ENCODE measurements at places on chromosomes 2 and 18.

DNA sequence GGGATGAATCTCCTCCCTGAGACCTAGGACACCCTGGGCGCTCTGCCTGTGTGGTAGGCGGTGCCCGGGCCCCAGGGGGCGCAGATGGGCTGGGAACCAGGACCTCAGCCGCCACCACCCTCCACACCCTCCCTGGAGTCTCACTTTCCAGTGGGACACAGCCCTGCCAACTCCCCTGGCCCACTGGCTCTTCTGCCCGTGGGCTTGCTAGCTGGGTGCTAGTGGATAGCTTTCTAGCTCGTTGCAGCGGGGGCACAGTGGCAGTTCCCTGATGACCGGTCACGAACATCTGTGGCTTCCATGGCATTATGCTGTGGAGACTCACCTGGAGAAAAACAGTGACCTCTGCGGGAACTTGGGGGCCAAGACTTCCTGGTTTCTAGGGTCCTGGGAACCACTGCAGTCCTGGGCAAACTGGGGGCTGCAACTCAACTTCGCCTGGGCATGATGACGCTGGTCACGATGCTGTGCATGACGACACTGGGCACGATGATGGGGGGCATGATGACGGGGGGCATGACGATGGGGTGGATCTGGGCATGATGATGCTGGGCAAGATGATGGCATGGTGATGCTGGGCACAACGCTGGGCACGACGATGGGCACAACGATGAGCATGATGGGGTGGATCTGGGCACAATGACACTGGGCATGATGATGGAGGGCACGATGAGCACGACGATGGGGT is 31.0 kb upstream of the ALLC start:
- no peak for DNase-seq

DNA sequence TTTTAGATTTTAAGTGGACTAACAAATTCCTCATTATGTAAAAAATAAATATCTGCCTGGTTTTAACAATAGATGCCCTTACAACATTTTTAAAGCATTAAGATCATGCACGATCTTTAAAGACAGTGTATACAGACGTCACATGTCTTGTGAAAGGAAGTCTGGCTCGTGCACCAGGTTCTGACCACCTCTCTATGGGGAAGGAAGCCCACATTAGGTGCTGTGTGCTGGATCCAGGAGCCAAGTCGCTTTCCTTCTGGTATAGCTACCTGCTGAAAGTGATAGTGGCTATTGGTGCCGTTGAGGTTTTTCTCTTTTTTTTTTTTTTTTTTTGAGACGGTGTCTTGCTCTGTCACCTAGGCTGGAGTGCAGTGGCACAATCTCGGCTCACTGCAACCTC is 116.5 kb downstream of the NCK2 start:
- DNase-seq = no peak

DNA sequence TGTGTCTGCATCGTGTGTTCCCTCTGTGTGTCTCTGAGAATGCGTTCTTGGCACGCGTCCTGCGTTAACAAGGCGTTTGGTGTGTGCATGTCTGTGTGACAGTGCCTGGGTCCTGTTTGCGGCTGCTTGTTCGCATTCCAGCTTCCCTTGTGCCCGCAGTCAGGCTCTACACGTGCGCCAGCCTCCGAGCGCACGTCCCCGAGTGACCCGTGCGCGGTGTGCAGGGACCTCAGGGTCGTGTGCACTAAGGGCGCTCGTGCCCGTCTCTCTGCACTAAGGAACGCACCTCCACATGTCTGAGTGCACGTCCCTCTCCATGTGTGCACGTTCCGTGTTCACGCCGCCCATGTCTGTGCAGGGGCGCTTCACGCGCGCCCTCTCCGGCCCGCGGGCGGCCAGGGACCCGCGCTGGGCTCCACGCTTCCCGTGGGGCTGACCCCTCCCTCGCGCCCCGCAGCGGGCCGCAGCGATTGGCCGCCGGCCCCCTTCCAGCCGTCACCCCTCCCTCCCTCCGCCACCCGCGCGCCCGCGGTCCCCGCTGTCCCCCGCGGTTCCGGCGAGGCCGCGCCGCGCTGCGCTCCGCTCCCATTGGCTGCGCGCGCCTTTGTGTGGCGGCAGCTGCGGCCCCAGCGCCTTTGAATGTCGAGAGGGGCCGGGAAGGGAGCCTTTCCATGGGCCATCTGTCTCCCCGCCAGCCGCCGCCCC is 229.4 kb downstream of the HAUS1 start:
- DNase-seq = peak; percentile 43

GRCh38 chr2:195408196-195408595 is 248.8 kb upstream of the SLC39A10 start:
- no peak for DNase-seq

GRCh38 chr2:69578198-69578540 is 65.4 kb downstream of the AAK1 start:
- no peak for DNase-seq

DNA sequence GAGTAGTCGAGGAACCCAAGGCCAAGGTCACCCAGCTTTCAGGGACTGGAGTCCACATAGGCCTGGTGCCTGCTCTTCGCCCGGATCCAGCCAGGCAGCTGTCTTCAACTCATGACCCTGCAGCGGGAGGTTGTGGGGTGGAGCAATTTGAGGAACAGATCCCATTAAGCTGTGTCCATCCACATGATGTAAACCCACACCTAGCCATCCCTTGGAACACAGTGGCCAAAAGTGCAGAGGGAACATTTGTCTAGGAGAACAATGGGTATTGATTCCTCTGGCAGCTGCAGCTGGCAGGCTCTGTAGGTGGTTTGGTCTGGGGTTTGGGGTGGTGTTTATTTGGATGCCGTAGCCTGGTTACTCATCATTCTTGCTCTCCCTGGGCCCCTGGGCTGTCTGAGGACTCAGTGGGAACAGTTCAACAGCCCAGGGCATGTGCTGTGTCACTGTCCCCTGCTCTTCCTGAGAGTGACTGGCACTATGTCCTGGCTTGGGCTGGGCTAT is 99.4 kb downstream of the TFCP2L1 start:
- no peak for DNase-seq

GRCh38 chr2:168233726-168234406 is 13.5 kb downstream of the STK39 start:
- no peak for DNase-seq

GRCh38 chr2:27029051-27029450 is 3.7 kb upstream of the TMEM214 start:
- no peak for DNase-seq

- DNase-seq = no peak
These were observed 36.6 kb downstream of the CASP10 start for GRCh38 chr2:201219328-201220096.

GRCh38 chr2:123839326-123839725 is 185.8 kb upstream of the CNTNAP5 start:
- DNase-seq = no peak

GRCh38 chr2:48313036-48313877 is 216.7 kb upstream of the STON1 start:
- no peak for DNase-seq

DNA sequence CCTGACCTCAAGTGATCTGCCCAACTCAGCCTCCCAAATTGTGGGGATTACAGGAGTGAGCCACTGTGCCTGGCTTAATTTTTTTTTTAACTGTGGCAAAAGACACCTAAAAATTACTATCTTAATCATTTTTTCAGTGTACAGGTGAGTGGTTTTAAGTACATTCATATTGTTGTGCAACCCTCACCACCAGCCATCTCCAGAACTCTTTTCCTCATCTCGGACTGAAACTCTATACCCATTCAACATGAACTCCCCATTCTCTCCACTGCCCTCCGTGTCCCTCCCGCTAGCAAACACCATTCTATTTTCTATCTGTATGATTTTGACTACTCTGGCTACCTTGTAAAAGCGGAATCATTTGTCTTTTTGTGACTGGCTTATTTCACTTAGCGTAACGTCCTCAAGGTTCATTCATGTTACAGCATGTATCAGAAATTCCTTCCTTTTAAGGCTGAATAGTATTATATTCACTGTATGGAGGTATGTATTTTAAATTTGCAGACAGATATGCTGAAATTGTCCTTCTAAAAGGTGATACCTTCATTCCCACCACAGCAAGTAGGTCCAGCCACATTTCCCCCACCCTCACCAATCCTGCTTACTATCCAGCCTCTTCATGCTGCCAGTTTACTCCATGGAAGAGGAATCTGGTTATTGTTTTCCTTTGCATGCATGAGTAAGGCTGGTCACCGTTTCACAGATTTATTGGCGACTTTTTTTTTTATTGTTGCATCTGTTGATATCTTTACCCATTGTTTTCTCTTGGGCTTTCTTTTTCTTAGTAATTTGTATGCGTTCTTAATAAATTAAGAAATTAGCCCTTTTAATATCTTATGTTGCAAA is 40.6 kb upstream of the ANXA4 start:
- DNase-seq = no peak

- DNase-seq = no peak
These were observed 16.4 kb upstream of the FBLN7 start for GRCh38 chr2:112121682-112122254.

DNA sequence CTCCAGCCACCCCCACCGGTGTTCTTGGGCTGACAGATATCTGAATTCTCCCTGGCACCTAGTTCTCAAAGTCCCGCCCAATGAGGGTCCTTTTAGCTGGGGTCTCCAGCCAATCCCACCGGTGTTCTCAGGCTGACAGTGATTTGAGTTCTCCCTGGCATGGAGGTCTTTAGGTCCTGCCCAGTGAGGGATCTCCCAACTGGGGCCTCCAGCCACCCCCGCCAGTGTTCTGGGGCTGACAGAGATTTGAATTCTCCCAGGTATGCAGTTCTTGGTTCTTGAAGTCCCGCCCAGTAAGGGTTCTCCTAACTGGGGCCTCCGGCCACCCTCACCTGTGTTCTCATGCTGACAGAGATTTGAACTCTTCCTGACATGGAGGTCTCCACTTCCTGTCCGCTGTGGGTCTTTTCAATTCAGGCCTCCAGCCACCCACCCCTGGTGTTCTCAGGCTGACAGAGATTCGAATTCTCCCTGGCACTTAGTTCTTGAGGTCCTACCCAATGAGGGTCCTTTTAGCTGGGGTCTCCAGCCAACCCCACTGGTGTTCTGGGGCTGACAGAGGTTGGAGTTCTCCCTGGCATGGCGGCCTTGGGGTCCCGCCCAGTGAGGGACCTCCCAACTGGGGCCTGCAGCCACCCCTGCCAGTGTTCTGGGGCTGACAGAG is 154.6 kb downstream of the ANKRD36 start:
- DNase-seq = no peak

DNA sequence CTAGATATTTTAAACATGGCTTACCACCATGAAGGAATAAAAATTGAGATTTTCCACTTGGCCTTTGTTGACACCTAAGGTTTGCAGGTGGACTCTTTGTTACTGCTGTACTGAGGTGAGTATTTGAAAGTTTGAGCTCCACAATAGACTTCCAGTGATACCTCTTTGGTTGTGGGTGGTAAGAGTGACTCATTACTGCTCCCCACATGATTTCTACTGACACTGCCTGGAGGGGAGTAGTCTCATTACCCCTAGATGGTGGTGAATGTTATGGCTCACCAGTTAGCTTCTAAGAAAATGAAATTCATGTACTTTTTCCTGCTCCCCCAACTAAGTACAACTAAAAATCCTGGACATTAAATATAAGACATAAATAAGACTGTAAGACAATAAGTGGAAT is 1183.1 kb upstream of the TMEFF2 start:
- no peak for DNase-seq

DNA sequence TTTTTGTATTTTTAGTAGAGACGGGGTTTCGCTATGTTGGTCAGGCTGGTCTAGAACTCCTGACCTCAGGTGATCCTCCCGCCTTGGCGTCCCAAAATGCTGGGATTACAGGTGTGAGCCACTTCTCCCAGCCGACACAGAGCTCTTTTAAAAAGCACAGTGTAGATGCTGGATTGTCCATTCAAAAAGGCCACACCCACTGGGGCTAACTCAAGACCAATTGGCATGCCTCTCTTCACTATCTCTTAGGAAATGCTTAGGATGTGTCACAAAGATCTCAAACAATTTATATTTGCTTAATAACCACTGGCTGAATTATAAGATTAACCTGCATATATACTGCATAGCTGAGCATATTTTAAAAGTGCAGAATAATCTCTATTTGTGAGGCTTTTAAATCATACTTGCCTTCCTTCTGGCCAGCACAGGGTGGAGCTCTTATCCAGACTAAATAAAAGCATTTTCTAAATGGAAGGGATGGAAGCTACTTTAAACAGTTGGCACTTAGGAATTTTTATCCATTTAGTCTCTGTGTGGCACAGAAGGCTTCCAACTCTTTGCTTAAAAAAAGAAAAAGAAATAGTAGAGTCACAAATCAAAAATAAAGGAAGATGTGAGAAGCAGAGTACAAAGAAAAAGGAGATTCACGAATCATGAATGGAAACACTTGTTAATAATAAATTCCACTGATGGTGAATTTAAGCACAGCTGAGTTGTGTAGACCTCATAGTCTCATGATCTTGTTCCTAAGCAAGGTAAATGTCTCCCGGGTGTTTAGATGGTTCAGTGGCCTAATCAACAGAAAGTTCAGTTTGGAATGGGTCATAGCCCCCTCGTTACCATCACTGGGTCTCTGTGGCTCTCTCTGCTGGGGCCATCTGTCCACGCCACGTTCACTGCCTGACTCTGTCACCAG is 22.4 kb downstream of the CRYGD start:
- DNase-seq = peak; percentile 20

DNA sequence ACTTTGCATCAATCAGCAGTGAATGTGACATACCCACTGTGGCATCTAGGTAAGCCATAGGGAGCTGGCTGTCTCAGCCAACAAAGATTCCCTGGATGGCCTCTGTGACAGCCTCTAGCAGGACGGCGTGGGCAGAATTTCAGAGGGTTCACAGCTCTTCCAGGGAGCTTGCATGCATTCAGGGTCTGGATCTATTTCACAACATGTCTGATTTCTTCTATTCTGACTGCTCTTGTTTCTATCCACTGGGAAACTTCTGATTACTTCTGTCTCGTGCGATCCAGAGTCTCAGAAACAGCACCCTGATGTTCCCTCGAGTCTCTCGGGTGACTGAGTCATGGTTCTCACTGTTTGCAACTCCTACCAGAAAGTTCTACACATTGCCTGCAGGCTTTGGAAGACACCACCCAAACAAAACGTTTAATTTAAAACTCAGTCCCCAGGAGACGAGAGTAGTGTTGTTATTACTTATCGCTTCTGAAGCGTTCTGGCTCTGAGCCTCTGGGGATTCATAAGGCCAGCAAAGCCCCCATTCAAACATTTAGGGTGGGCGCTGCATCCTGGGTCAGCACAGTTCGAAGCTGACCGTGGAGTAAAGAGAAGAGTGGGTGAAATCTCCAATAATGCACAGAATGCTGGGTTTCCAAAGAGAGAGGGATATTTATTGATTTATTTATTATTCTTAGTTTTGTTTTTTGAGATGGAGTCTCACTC is 41.9 kb upstream of the ODC1 start:
- no peak for DNase-seq

DNA sequence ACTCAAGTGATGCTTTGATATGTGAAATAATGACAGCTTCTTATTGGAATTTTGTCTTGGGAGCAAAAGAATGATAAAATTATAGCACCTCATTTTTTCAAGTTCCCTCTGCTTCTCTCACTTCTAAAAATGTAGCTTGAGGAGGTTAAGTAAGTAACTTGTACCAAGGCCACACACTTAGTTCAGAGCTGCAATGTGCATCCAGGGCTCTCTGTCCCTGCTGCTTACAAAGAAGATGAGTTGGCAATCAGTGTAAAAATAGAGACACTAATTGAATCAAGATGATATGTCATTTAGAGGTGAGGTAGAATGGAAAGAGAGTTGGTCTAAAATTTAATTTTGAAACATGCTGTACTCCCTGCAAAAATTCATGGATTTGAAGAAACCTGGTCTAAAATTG is 312.0 kb upstream of the TNP1 start:
- no peak for DNase-seq

- DNase-seq = no peak
These were observed 51.3 kb downstream of the ZAP70 start for GRCh38 chr2:97764559-97765263.

- DNase-seq = no peak
These were observed 17.1 kb downstream of the PDK1 start for GRCh38 chr2:172572981-172573380.

GRCh38 chr18:70848329-70848728 is 559.5 kb downstream of the SOCS6 start:
- DNase-seq = no peak
